ENCODE measurements at places on chromosomes 3 and 15. TPM values are rescaled to one million over a fixed set of nuclear protein-coding genes. Genes with fewer than 3 reads are reported as not detected.

DNA sequence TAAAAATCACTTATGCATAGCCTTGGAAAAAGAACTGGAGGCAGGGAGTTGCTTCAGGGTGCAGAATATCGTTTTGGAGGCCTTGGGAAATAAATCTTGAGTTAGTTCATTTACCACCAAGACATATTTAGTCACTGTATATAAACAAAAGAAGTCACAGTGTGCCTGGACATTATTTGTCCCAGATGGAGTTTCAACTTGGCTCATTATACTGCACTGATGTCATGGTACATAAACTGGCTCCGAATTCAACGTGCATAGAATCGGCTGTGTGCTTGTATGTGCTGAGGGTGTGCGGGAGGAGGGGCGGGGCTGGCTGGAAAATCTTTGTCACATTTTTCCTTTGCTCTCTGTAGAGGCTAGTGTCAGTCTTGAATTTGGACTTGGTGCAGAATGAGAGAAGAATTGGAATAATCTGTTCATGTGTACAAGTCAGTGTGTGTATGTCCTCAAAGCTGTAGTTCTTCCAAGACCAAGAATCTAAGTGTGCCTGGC lies 86.6 kb downstream of the FNDC3B start:
- DNase-seq: peak; percentile 26

DNA sequence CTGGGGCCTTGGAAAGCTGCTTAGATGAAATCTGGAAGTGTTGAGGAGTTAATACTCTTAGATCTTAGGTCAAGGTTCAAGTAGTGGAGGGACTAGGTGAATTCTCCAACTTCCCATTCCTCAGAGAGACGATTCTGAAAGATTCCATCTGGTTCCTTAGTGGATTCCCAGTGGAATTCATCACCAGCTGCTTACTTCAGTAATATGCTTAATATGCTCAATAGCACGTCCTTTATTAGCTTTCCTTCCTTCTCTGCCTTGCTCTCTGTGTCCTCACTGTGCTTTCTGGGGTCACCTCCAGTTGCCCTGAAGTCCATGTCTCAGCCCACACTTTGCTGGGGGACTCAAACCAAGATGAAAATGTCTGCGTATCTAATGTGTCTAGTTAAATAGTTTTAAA lies 31.0 kb downstream of the CEP63 start:
- no peak for DNase-seq

DNA sequence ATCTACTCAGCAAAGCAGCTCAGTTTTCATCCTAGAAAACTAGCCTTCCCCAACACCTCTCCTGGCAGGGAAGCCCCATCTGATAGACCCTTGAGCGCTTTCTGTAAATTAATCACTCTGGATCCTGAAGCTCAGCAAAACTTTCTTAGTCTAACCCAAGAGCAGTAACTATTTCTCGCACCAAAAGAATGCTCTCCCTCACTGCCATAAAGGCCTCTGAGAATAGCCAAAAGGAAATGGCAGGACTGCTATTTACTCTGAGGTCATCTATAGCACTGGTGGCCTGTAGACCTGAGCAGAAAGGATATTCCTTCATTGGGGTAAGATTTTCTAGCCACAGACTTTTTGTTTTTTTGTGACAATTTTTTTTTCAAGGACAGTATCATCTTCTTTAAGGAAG lies 345.8 kb upstream of the ADAMTS9 start:
- DNase-seq: no peak

The ALCAM gene
- 22.0 TPM for total RNA-seq

The TTC23 gene
- total RNA-seq: 5.5 TPM

Data from activated CD4-positive, alpha-beta T cell treated with anti-CD3 and anti-CD28 coated beads for 36 hours (primary cell).